Renal pelvis (tissue), 12 donors: ENCODE measurements at places on chromosomes 1 and 21. TPM values are rescaled to one million over a fixed set of nuclear protein-coding genes. Genes with fewer than 3 reads are reported as not detected.

The FGR gene
- 1.9 TPM for polyA plus RNA-seq

- no peak for DNase-seq
Measured at GRCh38 chr1:221089273-221089672, 210.0 kb downstream of the HLX start.

The DIO1 gene
- 5.4 TPM for polyA plus RNA-seq

DNA sequence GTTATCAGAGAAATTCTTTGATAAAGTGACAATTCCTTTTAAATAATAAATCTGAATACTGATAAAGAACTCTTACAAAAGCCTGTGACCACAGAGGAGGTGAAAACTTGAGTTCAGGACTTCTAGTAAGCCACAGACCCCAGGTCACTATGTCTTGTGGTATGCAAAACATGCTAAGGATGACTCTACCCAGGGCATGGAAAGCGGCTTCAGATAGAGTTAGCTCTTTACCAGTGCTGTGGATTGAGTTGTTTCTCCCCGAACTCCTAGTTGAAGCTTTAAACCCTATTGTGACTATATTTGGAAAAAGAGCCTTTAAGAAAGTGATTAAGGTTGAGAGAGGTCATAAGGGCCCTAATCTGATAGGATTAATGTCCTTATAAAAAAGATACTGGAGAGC lies 42.3 kb downstream of the HLX start:
- DNase-seq: no peak

DNA sequence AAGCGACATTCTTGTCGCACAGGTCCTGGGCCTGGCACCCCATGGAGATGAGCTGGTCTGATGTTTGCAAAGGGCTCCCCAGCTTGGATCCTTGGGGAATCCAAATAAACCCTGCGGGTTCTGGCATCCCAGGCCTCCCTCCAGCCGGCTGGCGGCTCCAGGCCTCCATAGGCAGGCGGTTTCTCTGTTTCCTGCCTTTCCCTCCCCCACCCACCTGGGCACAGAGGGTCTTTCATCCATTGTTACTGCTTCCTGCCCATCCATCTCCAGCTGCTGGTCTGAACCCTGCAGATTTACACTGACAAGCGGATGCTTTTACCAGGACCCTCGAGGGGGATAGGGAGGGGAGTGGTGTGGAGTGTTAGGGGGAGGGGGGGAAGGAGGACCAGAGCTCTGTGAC lies 39.1 kb upstream of the ID3 start:
- DNase-seq: no peak

DNA sequence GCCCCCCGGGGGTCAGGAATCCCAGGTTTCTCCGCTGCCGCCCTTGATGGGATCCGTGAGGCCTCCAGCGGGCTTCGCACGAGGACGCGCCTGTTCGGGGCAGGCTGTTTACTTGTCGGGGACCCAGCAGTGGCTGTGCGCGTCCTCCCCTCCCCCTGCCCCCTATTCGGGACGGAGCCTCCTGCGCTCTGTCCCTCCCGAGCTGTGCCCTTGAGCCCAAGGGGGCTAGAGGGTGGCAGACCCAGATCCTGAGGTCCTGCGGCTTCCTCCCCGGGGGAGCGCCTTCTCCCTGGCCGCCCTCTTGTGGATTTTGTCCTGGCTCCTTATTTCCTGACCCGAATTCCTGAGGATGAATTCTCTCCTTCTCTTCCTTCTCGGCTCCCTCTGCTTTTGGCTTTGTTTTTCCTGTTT lies 38.4 kb downstream of the PIK3CD start:
- no peak for DNase-seq

GRCh38 chr1:29453502-29454240 lies 217.3 kb downstream of the PTPRU start:
- DNase-seq: no peak

The FAM177B gene
- polyA plus RNA-seq: 0.13 TPM

- no peak for DNase-seq
Measured at GRCh38 chr1:25433389-25434186, 2.9 kb downstream of the MACO1 start.

The TMEM222 gene
- 46.8 TPM for polyA plus RNA-seq

GRCh38 chr1:6893388-6893787 lies 108.1 kb downstream of the CAMTA1 start:
- no peak for DNase-seq

DNA sequence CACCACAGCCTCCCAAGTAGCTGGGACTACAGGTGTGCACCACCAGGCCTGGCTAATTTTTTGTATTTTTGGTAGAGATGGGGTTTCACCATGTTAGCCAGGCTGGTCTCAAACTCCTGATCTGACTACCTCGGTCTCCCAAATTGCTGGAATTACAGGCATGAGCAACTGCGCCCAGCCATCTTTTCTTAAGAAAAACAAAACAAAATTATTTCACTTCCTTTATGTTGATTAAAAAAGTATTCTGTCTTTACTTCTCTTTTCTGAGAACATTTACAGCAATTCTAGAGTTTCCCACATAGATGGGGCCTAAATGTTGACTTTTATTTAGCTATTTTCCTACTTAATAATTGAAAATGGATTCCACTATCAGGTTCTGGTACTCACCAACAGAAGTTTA lies 17.3 kb upstream of the TMEM183A start:
- no peak for DNase-seq

DNA sequence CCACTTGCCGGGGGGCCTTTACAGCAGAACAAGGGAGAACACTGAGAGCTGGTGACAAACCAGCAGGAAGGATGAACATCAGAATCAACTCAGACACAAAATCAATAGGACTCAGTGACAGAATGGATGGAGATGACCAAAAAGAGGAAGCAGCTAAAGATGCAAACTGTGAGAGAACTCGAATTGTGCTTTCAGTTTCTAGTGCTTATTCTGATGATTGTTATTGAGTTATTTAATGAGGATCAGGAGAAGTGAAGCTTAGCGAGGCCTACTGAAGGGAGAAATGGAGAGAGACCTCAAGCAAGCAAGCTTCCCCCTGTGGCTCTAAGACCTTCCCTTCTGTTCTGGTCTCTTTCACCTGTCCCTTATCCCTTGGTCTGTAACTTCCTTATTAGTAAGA lies 30.3 kb upstream of the TMEM125 start:
- DNase-seq: no peak

The KCNN3 gene
- polyA plus RNA-seq: 2.6 TPM

The ADAMTSL4 gene
- 13.5 TPM for polyA plus RNA-seq

DNA sequence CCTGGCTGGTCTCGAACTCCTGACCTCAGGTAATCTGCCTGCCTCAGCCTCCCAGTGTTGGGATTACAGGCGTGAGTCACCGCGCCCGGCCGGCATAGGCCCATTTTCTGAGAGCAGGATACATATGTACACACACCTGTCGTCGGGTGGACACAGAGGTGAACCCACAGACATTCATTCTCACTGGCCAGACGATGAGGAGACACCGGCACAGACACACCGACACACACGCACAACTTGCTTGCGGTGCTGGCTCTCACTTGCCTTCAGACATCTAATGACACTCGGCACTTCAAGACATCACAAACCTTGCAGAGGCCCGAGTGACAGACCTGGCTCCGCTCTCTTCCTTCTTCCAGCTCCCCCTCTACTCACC lies 579 bp downstream of the PTCH2 start:
- DNase-seq: no peak

The IL24 gene
- polyA plus RNA-seq: 0.36 TPM

DNA sequence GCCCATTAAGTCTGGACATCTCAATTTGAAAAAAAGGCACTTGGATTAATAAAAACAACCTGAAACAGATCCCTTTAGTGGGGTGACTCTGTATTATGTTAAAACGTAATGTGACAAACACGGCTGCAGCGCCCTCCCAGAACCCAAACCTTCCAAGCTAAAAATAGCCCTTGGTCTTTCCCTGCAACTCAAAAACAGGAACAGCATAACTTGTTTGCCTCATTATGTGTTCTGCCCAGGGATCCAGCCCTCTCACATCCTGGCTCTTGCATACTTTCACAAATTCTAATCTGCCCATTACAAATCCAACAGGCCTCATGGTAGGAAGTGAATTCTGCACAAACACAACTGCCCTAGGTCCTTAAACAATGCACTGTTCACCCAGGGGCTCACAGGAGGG lies 94.7 kb upstream of the GADD45A start:
- no peak for DNase-seq

The PLEKHG5 gene
- 16.3 TPM for polyA plus RNA-seq

DNA sequence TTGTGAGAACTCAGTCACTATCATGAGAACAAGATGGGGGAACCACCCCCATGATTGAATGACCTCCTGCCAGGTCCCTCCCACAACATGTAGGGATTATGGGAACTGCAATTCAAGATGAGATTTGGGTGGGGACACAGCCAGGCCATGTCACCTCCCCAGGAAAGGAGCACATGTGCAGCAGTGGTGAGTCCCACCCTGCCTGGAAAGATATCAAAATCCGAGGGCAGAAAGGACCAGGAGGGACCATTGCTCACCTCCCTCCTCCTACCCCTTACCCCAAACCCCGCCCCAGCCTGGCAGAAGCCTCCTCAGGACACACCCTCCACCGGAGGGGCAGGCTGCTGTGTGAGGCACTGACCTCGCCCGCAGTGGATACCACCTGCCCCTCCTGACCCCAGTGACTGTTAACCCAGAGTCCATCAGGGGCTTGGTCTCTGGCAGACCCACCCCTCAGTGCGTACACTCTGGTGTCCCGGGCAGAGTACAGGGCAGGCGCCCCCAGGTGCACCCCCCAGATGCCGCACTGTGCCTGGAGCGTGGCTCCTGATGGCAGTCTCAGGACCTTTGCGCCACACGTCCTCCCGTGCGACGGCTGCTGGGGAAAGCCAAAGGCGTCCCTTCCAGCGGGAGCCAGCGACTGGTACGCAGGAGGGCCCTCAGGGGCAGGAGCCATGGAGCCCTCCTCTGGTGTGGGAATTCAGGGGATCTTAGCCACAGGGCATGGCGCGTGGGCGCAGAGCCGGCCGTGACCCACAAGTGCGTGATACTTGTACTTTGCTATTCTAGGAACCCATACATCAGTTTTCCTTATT lies 20.9 kb downstream of the PDXK start:
- no peak for DNase-seq

The SH3D21 gene
- 25.8 TPM for polyA plus RNA-seq

- DNase-seq: no peak
Measured at GRCh38 chr21:39651206-39651605, 38.5 kb downstream of the B3GALT5 start.

GRCh38 chr1:165306543-165307434 lies 49.7 kb downstream of the LMX1A start:
- no peak for DNase-seq

GRCh38 chr21:45347048-45347711 lies 57.8 kb upstream of the COL18A1 start:
- no peak for DNase-seq

The CHD5 gene
- polyA plus RNA-seq: 0.41 TPM

The LEMD1 gene
- polyA plus RNA-seq: 4.8 TPM

The BCAS2 gene
- polyA plus RNA-seq: 50.6 TPM

The ASPM gene
- polyA plus RNA-seq: 23.4 TPM

- DNase-seq: no peak
Measured at GRCh38 chr1:17926906-17927305, 171.8 kb downstream of the ACTL8 start.

The CYP4A22 gene
- polyA plus RNA-seq: 8.2 TPM

DNA sequence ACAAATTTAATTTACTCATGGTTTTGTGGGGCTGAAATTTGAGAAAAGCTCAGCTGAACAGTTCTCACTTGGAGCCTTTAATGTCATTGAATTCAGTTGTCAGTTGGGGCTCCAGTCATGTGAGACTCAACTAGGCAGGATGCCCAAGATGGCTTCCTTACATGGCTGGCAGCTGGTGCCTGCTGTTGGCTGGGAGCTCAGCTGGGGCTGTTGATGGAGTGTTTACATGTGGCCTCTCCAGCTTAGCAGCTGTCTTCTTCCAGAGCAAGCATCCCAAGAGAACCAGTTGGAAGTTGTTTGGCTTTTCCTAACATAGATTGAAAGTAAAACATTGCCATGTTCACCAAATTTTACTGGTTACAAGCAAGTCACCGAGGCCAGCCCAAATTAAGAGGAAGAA lies 81.8 kb upstream of the KCNA3 start:
- DNase-seq: no peak

GRCh38 chr21:36507397-36508018 lies 27.6 kb upstream of the CLDN14 start:
- DNase-seq: no peak

DNA sequence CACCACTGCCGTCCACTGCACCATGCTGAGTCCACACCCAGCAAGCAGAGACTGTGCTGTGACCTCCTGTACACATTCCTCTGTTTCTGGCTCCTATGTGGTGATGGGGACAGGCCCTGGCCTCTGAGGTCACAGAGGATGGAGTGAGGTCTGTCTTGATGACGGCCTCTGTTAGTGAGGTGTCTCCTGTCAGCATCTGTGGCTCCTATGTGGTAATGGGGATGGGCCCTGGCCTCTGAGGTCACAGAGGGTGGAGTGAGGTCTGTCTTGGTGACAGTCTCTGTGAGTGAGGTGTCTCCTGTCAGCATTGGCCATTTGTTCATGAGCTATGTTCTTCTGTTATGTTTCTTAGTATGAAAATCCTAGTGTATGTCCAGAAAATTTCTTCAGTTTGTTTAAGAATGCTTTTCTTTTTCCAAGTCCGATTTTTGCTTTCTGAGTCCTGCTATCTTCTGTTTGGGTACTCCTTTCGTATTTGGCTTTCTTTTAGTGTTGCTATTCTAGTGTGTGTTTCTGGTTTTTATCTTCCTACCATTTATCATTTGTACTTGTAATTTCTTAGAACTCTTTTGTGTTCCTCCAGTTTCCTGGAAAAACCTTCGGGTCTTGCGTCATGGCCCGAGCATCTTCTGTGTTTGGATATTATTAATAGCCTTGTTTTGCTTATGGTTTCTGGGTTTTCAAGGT lies 13.4 kb downstream of the SNAP47 start:
- no peak for DNase-seq

The OR2L5 gene
- polyA plus RNA-seq: not detected

GRCh38 chr1:151435174-151435573 lies 24.1 kb downstream of the POGZ start:
- DNase-seq: no peak

The TCEANC2 gene
- 9.2 TPM for polyA plus RNA-seq

DNA sequence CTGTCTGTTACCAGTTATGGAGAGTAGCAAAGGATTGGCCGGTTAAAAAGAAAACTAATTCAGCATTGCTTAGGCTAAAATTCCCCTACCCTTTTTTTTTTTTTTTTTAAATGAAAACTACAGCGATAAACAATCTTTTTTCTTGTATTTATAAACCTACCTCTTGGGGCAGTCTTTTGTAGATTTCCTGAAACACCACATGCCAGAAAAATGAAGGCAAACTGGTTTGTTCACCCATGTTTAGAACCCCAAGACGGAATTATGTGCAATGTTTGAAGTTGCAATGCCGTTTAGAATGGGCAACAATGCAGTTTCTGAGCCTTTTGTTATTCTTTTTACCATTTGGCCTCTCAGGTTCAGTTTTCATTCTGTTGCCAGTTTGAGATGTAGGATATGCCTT lies 59.1 kb downstream of the PRDM2 start:
- peak; percentile 72 for DNase-seq
